ENCODE measurements at places on chromosomes 12 and 14. TPM values are rescaled to one million over a fixed set of nuclear protein-coding genes. Genes with fewer than 3 reads are reported as not detected.

DNA sequence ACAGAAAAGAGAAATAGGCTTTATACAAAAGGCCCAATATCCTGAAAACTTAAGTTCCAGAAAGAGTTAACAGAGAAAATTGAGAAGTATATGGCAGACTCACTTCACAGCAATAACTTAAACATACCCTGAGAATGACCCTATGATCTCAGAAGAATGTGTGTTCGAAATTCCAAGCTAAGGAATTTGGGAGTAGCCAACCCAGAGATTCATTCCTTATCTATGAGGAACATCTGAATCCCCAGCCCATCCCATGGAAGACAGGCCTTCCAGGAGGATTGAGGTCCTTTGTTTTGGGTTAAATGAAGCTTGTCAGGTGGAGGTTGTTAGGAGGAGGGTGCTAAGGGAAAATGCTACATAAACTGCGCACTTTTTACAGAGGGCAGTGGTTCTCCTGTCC, 7.5 kb upstream of the SAV1 start:
- DNase-seq = no peak

GRCh38 chr14:99792551-99793212, 531 bp upstream of the EML1 start:
- DNase-seq = no peak

MFAP5 gene
- not detected for total RNA-seq

DNA sequence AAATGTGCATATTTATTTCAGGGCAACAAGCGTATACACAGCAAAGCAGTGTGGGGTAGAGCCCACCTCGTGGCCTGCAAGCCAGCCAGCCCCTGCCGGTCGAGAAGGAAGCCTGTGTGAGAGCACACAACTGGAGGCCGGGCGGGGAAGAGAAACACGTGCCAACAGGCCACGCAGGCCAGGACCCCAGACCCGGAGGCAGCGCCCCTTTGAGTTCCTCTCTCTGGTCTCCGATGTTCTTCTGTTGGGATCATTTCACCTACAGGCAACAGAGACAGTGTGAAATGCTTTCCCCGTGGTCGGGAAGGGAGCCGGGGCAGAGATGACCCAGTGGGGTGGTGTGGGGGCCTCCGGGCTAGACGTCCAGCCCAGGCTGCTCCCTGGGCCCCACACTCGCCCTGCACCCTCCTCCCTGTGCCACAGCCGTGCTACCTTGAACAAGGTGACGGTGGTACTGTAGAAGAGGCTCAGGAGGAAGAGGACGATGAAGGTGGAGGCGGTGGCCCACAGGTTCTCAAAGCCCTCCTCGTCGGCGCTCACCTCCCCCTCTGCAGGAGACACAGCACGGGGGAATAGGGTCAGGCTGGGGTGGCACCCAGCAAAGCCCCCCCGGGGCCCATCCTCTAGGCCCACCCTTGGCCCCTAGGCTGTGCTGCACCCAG, 325.5 kb downstream of the TMEM121 start:
- peak; percentile 4 for DNase-seq

DNA sequence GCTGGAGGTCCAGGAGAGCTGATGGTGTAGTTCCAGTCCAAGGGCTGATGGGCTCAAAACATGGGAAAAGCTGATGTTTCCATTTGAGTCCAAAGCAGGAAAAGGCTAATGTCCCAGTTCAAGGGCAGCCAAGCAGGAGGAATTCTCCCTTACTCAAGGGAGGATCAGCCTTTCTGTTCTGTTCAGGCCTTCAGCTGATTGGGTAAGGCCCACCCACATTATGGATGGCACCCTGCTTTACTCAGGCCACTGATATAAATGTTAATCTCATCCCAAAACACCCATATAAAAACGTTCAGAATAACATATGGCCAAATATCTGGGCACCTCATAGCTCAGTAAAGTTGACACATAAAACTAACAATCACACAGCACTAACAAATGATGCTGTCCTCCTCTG, 64.1 kb downstream of the SAMD4A start:
- no peak for DNase-seq

DNA sequence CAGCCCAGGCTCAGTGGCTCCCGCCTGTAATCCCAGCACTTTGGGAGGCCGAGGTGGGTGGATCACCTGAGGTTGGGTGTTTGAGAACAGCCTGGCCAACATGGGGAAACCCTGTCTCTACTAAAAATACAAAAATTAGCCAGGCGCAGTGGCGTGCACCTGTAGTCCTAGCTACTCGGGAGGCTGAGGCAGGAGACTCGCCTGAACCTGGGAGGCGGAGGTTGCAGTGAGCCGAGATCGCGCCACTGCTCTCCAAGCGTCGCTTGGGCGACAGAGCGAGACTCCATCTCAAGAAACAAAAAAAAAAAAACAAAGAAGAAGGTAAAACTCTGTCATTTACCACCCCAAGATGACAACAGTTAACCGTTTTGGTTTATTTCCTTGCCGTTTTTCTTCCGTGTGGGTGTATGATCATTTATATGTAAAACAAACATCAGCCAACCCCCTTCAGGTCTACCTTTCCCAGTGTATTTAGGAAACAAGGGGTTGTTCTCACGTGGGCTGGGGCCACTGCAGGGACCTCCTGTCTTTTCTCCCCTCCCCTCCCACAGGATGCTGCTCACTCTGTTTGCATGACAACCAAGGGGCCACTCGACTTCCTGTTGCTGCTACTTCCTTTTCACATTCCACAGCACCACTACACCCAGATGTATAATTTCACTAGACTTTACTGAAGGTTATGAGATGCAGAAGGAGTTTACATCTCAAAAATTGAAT, 13.6 kb downstream of the TTC9 start:
- peak; percentile 77 for DNase-seq

ASCL1 gene
- not detected for total RNA-seq

DNA sequence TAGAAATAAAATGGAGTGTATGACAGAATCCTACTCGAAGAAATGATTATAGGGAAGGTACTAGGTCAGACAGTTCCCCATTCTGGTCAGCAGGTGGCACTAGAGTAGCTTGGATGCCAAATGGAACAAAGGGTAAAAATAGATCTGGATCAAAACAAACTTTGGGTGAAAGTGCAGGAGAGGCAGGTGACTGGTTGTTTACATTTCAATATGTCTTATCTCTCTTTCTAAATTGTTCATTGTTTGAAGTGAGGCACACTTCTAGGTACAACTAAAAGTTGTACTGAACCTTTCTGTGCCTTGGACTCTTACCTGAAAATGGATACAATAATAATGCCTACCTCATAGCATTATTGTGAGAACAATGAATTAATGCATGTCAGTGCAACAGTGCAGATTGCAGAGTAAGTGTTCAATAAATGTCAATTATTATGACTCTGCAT, 62.0 kb upstream of the OSBPL8 start:
- DNase-seq = peak; percentile 40

DNA sequence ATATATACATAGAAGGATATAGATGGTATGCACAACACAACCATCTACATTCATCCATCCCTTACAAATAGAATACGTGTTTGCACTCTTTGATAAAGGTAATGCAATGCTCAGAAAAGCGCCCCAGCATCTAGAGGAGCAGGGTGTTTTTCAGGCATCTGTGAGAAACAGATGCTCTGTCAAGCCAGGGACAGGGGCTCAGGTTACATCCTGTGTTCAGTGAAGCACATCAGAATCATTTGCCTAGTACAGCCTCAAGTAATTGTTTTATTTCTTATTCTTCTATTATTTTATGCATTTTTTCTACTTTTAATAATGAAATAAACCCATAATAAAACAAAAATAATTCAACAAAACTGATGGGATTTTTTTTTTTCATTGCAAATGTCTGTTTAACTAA, 50.5 kb upstream of the HIF1A start:
- DNase-seq = no peak

DNA sequence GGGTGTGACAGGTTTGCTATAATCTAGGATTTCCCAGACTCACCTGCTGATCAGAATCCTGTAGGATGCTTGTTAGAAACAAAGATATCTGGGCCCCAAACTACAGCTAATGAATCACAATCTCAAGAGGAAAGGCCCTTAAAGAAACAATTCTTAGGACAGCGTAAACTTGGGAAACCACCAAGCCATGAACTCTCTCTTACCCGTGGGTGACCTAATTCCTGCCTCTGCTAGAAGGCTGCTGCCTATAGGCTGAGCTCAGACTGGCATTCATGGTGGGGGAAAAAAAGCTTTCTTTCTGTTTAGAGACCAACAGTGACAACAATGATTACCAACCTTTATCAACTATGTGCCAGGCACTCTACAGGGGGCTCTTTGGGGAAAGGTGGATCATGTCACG, 213.9 kb upstream of the FKBP4 start:
- no peak for DNase-seq

DNA sequence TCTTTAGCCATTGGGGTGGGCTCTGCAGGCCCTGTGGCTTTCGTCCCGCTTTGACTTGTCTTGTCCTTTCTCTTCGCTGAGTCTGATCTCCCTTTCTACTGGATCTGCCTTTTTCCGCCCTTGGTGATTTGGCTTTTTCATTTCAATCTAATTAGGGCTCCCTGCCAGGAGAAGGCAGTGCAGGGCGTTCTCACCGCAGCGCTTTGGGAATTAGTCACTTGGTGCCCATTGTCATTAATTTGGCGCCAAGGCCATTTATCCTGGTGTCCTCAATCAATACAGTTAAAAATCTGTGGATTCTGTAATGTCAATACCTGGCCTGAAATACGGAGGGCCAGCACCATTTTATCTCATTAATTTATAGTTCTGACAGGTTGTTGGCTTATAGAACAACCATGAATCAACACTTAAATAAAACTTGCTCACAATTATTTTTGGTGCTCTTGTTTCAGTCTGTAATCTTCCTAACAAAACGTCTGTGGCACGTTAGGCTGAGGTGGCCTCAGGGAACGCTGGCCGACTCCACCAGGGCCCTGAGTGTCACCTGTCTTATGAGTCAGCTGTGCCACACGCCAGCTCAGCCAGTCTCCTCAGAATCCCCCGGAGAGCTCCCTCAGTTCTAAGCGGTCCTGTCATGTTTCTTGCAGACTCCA, 115.7 kb downstream of the BEGAIN start:
- no peak for DNase-seq
